ENCODE measurements at places on chromosomes 11 and 22.
A peak's percentile ranks its signal among the peaks of the same experiment; 100 is the strongest.

DNA sequence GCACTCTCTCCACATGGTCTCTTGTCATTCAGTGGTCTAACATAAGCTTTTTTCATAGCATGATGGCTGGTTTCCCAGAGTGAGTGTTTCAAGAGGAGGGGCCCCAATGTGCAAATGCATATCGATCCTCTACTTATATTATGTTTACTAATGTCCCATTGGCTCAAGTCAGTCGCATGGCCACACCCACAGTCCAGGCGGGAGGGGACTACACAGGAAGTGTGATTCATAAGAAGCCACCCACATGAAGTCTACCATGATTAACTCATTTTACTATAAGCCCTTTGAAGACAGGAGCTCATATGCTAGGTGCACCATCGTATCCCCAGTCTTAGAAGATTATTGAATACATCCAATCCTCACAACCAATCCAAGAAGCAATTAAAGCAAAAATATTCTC lies 89.5 kb upstream of the ISX start:
- no peak for DNase-seq

DNA sequence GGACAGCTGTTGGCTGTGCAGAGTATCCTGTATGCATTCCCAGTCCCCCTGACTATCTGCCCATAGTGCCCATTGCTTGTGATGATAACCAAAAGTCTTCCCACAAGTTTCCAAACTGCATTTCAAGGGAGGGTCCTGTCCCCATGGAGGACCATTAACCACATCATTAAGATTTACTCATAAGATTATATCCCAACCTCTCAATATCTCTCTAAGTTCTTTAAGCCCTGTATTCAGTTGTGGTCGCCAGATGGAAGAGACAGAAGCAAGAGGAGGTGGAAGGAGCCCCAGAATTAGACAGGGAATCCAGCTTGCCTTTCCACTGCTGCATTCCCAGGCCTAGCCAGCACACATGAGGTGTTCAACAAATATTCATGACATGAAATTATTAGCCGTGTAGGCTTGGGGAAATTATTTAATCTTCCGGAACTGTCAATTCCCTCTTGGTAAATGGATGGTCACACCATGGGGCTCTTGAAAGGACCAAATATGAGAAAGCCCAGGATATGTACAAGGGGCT lies 42.6 kb upstream of the TIMP3 start:
- no peak for DNase-seq

DNA sequence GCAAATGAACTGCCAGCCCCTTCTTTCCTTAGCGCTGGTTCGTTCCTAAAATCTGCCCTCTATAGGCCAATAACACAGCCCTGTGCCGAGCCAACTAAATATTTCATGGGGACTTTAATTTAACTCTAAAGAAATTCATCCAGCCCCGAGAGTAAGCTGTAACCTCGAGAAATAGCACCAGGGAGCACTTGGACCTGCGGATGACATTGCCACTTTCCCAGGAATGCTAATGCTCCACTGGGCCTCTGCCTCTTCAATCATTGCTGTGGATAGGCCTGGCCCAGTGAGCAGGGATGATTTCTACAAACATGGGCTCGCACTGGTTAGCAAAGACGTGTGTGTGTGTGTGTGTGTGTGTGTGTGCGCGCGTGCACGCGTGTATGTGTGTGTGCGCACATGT lies 95.3 kb upstream of the TBCEL start:
- DNase-seq: no peak

- no peak for DNase-seq
Observed at GRCh38 chr11:43797337-43797736, 83.3 kb upstream of the ALKBH3 start.

DNA sequence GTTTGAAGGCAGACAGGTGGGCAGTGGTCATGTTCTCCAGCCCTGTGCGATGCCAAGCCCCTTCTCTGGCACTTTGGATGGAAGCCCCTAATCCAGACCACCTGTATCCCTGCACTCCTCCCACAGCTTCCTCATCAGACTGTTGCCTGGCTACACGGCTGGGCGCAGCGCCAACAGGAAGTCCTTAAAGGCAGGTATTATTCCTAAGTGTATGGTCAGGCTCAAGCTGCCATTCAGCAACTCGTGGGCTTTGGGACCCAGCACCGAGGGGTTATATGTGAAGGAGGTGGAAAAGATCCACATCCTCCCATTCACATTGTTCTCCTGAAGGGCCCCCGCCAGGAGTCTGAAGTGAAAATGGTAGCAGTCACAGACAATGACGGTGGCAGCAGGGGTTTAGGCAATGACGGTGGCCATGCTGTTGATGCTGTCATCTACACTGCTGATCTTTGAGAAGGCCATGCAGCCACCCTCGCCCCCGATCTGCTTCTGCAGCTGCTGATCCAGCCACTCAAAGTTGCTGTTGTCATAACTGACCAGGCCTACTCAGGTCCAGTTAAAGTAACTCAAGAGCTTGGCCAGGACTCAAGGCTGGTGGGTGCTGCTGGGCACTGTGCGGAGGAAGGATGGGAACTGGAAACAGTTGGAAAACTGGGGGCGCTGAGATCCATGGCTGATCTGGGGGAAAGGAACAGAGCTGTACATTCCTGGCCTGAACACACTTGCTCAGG lies 27.7 kb downstream of the OR6Q1 start:
- DNase-seq: no peak

GRCh38 chr22:36405671-36406538 lies 18.1 kb upstream of the MYH9 start:
- DNase-seq: peak; percentile 85
